Fibroblast of skin of scalp (primary cell): ENCODE measurements at places on chromosomes 3 and 15.
A peak's percentile ranks its signal among the peaks of the same experiment; 100 is the strongest.

DNA sequence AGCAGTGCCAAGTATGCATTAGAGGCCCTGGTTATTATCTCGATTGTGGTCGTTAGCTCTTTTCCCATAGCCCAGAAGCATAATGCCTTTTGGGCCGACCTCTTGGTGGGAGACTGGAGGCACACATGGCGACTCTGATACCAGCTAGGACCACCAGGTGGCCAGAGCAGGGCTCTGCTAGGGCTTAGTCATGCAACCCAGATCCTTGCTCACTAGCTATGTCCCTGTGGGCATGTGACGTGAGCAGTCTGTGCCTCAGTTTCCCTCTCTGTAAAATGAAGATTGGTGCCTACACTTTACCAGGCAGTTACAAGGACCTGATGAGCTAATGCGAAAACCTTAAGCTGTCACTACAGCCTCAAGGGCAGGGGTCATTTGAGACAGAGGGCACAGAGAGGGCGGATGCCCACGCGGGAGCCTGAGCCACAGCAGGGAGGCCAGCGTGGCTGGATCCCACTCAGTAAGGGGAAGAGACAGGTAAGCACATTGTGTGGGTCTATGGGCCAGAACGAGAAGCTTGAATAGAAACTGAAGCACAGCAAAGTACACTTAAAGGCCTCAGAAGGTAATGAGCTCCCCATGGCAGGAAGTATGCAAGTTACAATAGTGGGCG, 8.8 kb downstream of the KLF15 start:
- no peak for DNase-seq

DNA sequence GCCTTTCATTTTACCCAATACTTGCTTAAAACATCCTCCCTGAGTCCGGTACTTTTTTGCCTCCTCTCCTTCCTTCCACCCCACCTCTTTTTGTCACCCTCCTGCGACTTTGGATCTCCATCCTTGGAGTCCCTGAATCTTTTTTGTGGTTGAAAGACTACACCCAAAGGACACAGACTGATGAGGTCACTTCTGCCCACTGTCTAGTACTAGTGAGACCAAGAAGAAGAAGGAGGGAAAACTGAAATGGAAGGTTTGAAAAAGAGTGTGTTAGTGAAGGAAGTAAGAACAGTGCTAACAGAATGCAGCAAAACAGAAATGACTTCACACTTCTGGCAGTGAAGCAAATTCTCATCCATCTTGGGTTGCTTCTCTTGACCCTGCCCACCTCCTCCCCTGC, 6.6 kb downstream of the B3GNT5 start:
- DNase-seq: no peak

- DNase-seq: peak; percentile 34
These were observed 481.5 kb downstream of the LPP start for GRCh38 chr3:188635258-188636042.

GRCh38 chr3:58529516-58530353, 7.3 kb downstream of the ACOX2 start:
- DNase-seq: peak; percentile 33

- peak; percentile 7 for DNase-seq
These were observed 27.4 kb downstream of the CGNL1 start for GRCh38 chr15:57403566-57404325.
